ENCODE measurements at places on chromosomes 6 and 20.

- peak; percentile 35 for DNase-seq
These were observed 118.8 kb upstream of the ARID1B start for GRCh38 chr6:156658186-156658965.

DNA sequence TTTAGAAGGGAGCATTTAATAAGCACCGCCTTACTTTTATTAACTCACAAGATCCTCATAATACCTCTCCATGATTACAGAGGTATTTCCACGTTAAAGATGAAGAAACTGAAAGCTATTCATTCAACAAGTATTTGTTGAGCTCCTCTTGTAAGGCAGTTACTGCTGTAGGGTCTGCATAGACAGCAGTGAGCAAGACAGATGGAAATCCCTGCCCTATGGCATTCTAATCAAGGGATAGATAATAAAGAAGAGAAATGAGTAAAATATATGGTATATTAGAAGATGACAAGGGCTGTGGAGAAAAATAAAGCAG, 77.8 kb upstream of the CTNNBL1 start:
- no peak for DNase-seq

DNA sequence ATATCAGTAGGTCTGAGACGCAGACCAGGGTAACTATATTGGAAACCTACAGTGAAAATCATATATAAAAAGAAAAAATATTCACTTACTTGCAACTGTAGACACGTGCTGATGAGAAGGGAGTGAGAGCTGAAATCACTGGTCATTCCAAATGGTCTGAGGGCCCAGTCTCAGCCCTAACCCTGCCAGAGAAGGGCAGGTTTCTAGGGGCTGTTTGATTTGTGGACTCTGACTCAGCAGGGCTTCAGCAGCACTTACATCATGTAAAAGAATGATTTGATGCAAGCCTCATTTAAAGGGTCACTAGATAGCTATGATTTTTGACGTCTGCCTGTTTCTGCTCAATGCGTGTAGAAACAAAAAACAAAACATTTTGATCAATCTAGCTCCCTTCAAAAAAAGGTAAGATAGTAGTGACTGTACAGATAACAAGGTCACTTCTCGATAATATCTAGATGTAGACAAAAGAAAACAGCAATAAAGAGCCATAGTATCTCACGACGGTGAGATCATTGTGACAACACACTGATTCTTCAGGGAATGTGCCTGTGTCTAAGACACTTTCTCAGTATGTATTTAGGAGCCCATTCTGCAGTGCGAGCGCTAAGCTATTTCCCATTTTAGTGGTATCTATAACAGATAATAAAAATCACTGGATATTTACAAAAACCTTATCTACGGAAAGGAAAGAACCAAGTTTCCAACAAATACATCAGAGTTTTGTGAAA, 307.2 kb downstream of the HIVEP2 start:
- DNase-seq = no peak

DNA sequence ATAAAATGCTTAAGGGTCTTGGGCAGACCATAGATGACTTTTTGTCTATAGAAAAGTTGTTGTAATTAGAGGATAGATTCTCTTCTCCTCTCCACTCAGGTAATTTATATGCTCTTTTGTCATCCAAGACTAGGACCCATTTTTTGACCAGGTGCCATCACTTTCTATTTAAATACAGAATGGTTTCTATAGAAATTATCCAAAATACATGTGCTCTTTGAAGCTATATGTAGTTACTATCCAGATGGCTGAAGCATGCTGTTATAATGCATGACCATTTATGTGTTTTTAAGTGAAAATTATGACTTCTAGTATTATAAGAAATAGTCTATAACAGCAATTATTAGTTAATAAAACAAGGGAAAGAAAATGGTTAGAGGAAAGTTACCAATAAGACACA, 3.0 kb upstream of the MLIP start:
- no peak for DNase-seq

DNA sequence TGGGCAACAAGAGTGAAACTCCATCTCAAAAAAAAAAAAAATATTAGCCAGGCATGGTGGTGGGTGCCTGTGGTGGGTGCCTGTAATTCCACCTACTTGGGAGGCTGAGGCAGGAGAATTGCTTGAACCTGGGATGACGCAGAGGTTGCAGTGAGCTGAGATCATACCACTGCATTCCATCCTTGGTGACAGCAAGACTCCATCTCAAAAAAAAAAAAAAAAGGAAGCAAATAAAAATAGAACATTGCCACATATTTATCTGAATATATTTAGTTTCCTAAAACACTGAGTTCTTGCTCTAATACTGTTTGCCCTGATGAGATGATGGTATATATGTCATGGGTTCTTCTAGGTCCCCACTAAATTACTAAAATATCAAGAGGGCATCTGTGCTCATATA, 28.4 kb downstream of the CASP8AP2 start:
- DNase-seq = no peak

GRCh38 chr6:137352859-137353258, 133.7 kb upstream of the IFNGR1 start:
- no peak for DNase-seq

GRCh38 chr6:129632172-129632613, 77.8 kb downstream of the ARHGAP18 start:
- DNase-seq = no peak

Data from neural progenitor cell (in vitro differentiated cells).